ENCODE measurements at places on chromosomes 11 and 22. TPM values are rescaled to one million over a fixed set of nuclear protein-coding genes. Genes with fewer than 3 reads are reported as not detected.

DNA sequence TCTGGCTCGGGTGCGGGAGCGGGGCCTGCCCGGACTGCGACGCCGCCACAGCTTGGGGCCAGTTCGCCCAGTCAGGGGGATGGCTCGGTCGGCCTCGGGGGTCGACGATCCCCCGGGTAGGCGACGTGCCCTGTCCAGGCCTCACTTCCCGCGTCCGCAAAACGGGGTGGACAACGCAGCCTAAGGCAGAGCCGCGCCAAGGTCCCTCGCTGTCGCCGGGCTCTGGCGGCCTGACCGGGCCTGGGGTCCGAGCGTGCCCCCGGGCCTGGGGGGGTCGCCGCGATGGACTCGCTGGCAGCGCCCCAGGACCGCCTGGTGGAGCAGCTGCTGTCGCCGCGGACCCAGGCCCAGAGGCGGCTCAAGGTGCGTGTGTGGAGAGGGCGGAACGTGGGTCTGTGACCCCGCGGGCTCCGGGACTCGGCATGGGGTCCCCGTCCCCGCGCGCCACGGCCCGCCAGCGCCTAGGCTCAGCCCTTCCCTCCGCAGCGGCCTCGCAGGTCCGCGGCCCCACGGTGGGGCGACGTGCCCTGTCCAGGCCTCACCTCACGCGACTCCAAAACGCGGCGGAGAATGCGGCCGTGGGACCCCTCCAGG lies 4.2 kb downstream of the SEPTIN5 start:
- DNase-seq = no peak

The DDIAS gene
- total RNA-seq = 30.1 TPM

DNA sequence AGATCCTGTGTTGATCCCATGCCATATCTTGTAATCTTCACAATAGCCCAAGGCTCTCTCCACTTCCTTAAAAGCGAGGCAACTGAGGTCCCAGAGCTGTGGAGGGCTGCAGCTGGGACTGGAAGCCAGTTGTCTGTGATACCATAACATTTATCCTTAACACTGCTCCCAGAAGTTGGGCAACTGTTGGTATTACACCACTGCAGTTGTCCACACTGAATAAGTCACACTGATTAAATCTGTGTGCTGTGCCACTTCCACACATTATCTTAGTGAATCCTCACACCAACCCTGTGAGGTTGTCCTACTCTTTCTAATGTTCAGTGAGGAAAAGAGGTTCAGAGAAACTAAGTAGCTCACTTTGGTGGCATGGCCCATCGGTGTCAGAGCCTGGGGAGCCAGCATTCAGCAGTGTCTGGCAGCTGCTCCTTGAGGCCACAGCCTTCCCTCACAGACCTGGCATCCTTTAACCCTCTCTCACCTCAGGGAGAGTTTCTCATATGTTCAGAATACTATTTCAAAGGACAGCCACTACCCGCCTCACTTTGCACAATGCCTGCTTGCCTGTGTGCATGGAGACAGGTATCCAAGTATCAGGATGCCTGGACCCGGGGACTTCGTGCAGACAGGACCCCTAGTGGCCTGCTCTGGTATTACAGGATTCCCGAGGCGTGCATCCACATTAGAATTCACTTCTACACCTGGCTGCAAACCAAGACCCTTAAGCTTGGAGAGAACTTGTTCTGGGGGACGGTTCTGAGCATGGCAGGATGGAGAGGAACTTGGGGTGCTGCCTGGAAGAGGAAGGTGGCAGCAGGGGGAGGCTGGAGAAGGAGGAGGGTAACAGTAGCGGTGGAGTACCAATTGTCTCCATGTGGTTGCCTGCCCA lies 221.9 kb upstream of the TBCEL start:
- peak; percentile 23 for DNase-seq

DNA sequence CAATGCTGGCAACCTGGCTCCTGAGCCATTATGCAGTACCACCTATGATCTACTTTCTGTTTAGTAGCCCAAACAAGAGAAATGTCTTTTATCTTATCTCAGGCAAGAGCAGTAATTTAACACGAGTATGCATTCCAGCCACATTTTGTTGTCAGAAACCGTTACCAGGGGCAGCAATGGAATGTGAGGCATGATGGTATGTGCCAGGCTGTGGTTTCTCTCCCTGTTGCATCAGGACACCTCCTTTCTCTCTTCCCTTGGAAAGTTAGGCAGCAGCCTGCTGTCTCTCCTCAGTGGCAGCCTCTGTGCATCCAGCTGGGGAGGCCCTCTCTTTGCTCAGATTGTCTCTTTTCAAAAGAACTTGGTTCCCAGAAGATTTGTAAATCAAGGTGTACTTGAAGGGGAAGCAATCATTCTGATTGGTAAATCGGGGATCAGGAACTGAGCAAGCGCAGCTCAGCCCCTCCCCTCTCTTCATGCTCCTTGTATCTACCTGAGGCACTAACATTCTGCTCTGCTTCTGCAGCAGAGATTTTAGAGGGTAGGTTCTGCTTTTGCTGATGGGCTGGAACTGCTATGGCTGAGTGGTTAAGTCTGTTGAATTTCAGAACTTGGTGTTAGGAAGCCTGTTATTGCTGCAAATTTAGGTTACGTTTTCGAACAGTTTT lies 229.2 kb downstream of the ADAMTS15 start:
- peak; percentile 88 for DNase-seq

- no peak for DNase-seq
Measured at GRCh38 chr22:21068681-21069276, 23.0 kb downstream of the LRRC74B start.

DNA sequence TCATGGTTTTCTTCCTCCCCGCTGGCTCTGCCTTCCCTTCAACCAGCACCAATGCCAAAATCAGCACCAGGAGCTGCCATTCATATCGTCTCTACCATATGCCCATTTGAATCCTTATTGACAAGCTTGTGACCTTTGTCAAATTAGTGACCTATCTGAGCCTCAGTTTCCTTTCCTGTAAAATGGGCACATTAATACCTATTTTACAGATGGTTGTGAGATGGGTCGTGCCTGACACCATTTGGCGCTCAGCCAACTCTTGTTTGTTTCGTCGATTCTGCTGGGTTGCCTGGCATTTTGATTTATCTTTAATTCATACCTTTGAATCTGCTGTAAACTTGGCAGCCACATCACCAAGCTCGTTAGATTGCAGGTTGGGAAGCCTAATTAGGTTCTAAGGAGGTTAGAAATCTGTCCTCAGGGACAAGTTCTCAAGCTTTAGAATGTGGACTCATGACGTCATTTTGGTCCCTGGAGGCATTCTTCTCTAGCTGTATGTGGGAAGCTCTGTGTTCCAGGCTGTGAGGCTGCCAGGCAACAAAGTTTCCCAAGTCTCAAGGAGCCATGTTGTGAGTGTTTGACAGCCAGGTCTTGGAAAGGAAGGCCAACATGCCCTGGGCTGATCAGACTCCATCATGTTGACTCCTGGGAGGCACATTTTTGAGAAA lies 61.0 kb downstream of the RPS6KA4 start:
- DNase-seq = no peak

GRCh38 chr11:10282117-10282516 lies 11.9 kb downstream of the SBF2 start:
- no peak for DNase-seq

DNA sequence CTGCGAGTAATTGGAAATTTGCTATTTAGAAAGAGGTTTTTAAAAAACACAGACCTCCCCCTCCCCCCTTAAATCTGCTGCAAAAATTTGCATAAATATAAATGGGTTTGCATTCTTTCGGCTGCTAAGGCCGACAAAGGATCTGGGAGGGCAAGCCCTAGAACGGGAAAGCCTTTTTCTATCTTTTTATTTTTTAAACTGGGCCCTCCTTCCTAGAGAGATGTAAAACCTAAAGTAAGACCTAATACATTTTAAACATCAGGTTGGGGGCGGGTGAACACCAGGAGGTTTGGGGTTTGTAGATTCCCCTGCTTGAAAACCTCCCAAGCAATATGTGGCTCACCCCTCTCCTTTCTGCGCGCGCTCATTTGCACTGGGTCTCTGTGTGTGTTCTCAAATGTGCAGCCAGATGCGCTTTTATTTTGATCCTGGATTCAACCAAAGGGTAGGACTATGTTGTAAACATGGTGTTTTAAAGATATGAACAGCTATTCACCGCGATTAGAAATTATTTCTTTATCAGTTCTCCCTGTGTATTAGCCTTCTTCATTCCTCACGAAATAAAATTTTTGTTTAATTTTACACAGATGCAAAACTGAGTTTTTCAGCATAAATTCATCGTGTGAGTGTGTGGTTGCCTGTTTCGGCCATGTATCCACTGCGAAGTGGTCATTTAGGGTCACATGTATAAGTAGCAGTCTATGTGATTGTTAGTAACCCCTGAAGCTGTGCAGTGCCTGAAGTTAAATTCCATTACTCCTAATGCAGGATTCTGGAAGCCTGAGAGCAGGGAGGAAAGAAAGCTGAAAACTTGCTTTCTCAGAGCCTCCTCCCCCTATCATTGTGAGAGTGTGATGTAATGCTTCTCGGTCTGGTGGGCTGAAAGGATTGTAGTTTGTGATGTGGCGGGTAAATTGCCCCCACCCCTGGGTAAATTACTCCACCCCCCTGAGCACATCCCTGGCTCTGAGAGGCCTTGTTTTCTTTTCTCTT lies 988 bp downstream of the TNRC6B start:
- DNase-seq = no peak

The APOA5 gene
- not detected for total RNA-seq

DNA sequence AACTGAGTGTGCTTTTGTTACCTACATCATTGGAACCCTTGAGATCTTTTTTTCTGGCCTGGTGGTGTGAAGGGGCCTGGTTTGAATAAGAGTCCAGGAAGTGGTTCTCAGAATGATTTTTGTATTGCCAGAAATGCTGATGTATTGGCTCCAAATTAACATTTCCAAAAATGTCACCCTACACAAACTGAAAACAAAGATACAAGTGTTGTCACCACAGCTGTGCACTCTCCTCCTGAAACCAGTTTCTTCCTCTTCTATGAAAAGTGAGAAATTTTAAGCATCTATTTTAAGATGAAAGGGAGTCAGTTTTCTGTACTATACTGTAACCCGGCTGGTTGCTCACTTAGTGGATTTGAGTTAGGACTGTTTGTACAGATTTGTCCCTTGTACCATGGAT lies 218.8 kb downstream of the PGR start:
- DNase-seq = no peak

DNA sequence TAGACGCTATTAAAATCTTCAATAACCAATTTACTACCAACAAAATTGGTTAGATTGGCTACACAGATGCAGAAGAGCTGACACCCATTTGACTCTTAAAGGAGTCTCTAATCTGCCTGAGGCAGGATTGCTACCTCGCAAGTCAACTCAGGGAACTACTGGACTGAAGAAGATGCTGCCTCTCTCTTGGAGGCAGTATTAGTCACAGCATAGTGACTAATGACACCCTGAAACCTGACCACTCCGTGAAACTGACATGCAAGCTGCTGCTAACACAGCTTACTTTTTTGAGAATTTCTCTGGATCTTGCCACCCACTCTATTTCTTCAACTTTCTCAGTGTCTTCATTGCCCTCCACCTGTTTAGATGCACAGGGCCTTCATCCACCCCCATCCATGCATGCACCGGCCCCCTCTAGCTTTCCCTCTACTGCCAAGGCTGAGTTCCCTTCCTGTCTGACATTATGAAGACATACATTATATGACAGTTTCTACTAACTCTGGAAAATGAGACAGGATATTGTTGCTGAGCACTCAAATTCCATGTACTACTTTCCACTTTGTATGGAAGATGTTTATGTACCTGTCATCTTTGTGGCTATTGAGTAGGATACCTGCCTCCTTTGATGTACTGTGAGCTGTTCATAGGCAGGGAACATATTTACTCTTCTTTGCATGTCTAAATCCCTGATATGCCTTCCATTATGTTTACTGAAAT lies 183.2 kb downstream of the MSANTD4 start:
- DNase-seq = peak; percentile 39

- DNase-seq = no peak
Measured at GRCh38 chr11:89660234-89660633, 49.9 kb upstream of the TRIM77 start.

GRCh38 chr11:5197536-5197935 lies 2.9 kb downstream of the OR51V1 start:
- DNase-seq = no peak

DNA sequence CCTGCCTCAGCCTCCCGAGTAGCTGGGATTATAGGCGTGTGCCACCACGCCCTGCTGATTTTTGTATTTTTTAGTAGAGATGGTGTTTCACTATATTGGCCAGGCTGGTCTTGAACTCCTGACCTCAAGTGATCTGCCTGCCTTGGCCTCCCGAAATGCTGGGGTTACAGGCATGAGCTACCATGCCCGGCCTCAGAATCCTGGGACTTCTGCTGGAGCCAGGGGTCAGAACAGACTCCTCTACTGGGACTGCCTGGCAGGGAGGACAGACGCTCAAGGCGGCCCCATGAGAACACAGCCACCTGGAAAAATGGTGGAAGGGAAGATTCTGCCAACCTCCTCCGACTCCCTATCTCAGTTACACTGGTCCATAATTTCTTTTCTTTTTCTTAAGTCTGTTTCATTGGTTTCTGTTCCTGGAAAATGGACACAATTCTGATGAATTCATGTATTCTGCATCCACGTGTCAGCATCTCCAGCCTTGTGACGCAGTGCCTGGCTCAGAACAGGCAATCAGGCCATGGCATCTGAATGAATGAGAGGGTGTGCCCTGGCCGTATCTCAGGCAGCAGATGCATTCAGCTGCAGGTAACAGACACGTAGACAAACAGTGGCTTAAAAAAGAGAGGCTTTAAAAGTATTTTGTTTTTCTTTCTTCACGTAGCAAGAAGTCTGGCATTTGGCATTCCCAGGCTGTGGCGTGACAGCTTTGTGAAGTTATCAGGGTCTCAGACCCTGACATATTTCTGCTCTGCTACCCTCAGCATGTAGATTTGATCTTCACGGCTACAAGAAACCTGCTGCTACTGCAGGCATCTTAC lies 4.8 kb downstream of the SMIM38 start:
- DNase-seq = no peak

DNA sequence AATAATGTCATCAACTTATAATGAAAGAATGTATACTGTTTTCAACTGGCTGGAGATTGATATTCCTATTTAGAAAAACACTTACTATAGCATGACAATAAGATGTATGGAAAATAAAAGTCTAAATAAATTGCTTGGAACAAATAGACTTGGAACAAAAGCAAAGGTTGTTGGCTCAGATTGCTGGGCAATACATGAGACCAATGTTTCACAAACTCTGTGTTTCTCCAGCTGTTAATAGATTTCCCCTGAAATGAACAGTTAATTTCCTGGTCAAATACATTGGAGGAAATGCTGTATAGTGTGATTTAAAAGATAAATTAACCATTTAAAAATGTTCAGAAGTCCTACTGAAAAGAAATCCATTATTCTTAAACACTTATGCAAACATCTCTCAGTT lies 40.1 kb upstream of the CTSC start:
- no peak for DNase-seq

The NXPE1 gene
- 0.05 TPM for total RNA-seq

DNA sequence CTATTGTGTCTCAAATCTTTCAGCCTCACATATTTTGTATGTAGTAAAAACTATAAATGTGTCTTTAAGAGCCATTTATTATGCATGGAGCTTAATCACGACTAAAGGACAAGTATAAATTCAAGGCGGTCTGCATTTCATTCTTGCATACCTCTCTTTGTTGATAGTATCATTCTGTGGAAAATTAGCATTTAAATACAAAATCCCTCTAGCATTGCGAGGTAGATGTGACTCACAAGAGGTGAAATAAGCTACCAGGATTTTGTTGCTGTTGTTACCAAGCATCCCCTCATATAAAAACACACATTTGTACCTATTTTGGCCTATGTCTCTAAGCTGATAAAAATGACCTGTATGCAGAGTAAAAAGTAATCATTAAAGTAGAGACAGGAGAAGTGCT lies 537.4 kb upstream of the LUZP2 start:
- DNase-seq = no peak

- DNase-seq = no peak
Measured at GRCh38 chr11:8822469-8822868, 88.5 kb upstream of the AKIP1 start.

- DNase-seq = no peak
Measured at GRCh38 chr11:10622957-10623791, 54.7 kb upstream of the LYVE1 start.

All from A172 (cell line).